T-helper 2 cell treated with Interferon-gamma antibody and Interleukin-4, amounts not matched to agents 5 μg/mL and 100 μg/mL, for 36 hours (primary cell): ENCODE measurements at places on chromosomes 7 and 10.

GRCh38 chr10:120365872-120366271 lies 91.2 kb upstream of the PLPP4 start:
- H3K36me3 ChIP-seq: no peaks in the 10 kb centered on the region
- no peaks in the 10 kb centered on the region for H3K27me3 ChIP-seq
- H3K27ac ChIP-seq: no peak overlapping the region

DNA sequence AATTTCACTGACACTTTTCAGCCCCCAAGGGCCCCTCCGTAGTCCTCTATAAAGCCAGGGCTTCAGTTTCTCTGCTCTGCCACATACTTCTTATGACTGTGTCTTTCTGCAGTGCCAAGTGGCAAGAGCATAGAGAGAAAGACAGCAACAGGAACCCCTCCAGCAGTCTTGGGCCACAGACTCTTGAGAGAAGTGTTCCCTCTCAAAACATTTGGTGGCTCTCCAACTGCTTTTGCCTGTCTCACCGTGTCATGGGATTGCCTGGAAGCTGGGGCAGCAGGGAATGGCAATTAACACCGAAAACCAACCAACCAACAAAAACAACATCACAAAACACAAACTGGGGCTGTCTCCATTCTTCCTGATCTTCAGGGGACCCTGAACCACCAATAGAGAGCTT lies 73.8 kb upstream of the ELN start:
- no peaks in the 10 kb centered on the region for H3K36me3 ChIP-seq
- no peak overlapping the region for H3K4me3 ChIP-seq

DNA sequence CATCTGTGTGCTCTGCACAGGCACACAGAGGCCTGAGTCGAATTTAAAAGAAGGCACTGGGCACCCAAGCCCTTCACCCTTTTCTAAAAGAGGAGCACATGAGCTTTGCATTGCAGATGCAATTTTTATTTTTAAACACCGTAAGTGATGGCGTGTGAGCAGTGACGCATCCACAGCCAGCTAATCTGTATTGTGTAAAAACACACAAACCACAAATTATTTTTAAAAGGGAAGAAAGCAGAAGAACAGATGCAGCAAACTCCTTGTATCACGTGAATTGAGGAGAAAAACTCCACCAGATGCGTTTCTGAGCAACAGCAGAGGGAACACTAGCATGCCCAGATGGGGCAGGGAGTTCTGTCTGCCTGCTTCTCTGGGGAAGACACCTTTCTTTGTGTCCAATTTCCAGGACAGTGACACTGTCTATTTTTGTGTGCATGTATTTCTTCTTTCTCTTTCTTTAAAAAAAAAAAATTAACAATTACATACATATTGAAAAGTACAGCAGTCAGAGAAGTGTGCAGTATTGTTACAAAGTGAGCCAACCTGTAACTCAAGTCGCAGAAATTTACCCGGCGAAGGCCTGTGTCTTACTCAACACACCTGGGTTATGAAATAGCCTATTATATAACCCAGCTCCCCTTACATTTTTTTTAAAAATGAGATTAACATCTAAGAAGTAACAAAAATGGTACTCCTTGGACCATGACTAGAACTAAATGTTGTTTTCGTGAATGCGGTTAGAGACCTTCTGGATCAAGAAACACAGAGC lies 39.2 kb downstream of the EEPD1 start:
- H3K4me3 ChIP-seq: no peak overlapping the region
- H3K4me1 ChIP-seq: no peaks in the 10 kb centered on the region
- H3K27me3 ChIP-seq: peaks cover 2% of the 10 kb centered on the region
- DNase-seq: no peak
- no peaks in the 10 kb centered on the region for H3K36me3 ChIP-seq

DNA sequence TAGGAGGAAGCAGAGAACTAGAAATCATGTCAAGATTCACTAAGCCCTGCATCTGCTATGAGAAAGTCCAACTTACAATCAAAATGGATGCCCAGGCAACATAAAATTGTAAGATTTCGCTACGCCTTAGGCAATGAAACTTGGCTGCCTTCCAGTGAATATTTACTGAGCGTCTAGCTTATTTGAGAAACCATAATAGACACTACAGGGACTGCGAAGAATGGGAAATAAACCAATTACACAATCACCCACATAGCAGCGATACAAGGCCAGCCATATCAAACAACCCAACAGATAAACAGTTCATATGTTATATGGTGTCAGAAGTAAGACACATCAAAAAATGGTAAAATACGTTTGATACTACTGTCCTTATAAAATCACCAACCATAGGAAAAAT lies 545.0 kb upstream of the C7orf33 start:
- DNase-seq: no peak
- H3K36me3 ChIP-seq: no peaks in the 10 kb centered on the region
- no peak overlapping the region for H3K4me3 ChIP-seq
- H3K27me3 ChIP-seq: no peaks in the 10 kb centered on the region
- no peaks in the 10 kb centered on the region for H3K4me1 ChIP-seq

DNA sequence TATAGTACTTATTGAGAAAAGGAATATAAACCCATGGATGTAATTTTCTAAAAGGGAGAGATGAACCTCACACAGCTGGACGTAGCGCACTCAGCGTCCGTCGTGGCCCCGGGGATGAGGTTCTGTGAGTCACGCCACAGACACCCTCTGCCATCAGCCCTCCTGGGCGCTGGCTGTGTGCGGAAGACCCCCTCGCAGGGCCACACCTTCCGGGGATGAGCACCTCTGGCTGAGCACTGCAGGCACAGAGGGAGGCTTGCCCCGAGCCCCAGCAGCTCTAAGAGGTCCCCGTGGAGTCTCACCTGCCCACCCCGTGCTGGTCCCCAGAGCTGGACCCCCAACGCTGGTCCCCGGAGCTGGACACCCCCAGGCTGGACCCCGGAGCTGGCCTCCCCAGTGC lies 215.8 kb downstream of the PTPRN2 start:
- H3K4me3 ChIP-seq: no peak overlapping the region
- H3K4me1 ChIP-seq: no peaks in the 10 kb centered on the region
- H3K36me3 ChIP-seq: no peaks in the 10 kb centered on the region
- H3K27ac ChIP-seq: no peak overlapping the region

- peak; percentile 84 for DNase-seq
- peak overlapping the region; percentile 74 for H3K4me3 ChIP-seq
- peak overlapping the region; percentile 86 for H3K27ac ChIP-seq
- no peaks in the 10 kb centered on the region for H3K27me3 ChIP-seq
- no peaks in the 10 kb centered on the region for H3K36me3 ChIP-seq
These were observed 69.5 kb upstream of the ZNF438 start for GRCh38 chr10:31101123-31101522.

DNA sequence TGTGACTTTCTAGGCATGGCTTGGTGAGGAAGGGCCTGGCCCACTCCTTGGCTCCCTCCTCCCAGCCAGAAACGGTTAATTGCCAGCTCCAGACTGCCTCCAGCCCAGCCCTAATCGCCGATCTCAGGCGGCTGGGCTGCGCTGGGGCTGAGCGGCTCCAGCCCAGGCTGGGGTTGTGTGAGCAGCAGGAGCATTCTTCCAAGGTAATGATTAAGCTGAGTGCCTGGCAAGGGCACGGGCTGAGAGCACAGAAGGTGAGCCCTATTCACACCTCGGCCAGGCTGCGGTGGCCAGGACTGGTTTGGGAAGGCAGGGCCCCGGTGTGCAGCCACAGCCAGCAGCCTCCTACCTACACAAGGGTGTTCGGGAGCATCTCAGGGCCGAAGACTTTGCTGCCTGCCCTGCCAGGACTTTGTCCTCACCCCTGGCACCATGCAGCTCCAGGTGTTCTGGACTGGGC lies at the start of gene TMEM72:
Gene TMEM72 (plus strand): TSS at position 257 of the 460 bp plus-strand sequence. CDS start 176 bp downstream, at position 433.
- no peak within 1 kb of the TSS for H3K4me3 ChIP-seq
- H3K4me1 ChIP-seq: peaks cover 14% of the 10 kb centered on the region

DNA sequence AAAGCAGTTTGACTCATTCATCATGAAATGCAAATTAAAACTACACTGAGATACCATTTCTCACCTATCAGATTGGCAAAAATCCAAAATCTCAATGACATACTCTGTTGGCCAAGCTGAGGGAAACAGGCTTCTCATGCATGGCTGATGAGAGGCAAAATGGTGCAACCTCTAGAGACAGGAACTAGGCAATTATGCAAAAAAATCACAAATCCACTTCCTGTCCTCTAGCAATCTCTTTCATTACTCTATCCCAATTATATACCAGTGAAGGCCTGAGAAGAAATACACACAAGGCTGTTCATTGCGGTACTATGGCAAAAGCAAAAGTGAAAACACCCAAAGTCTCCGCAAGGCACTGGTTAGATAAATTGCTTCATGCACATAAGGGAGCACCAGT lies 25.9 kb upstream of the PTPRN2 start:
- H3K4me3 ChIP-seq: no peak overlapping the region
- no peak for DNase-seq
- no peak overlapping the region for H3K27ac ChIP-seq
- no peaks in the 10 kb centered on the region for H3K27me3 ChIP-seq
- H3K4me1 ChIP-seq: peaks cover 5% of the 10 kb centered on the region

GRCh38 chr7:47394751-47395252 lies 187.1 kb downstream of the TNS3 start:
- no peak overlapping the region for H3K4me3 ChIP-seq
- H3K36me3 ChIP-seq: no peaks in the 10 kb centered on the region
- DNase-seq: no peak
- H3K27ac ChIP-seq: no peak overlapping the region
- H3K4me1 ChIP-seq: no peaks in the 10 kb centered on the region
